ENCODE measurements at places on chromosomes 5 and 9. TPM values are rescaled to one million over a fixed set of nuclear protein-coding genes. Genes with fewer than 3 reads are reported as not detected.

COL23A1 gene
- total RNA-seq, result under 0.01 TPM

ZNF474 gene
- total RNA-seq, result 0.11 TPM

DELE1 gene
- 37.0 TPM for total RNA-seq

RGMB gene
- 71.2 TPM for total RNA-seq

GFM2 gene
- 48.4 TPM for total RNA-seq

ADGRD2 gene
- total RNA-seq, result not detected

HAVCR2 gene
- total RNA-seq, result 0.44 TPM

SCGB3A1 gene
- not detected for total RNA-seq

PCDHGA5 gene
- total RNA-seq, result 0.87 TPM

ORM2 gene
- total RNA-seq, result not detected

ZNF462 gene
- 14.7 TPM for total RNA-seq

RLN1 gene
- total RNA-seq, result not detected

NEUROG1 gene
- total RNA-seq, result not detected

CNTNAP3 gene
- total RNA-seq, result 0.87 TPM

VAV2 gene
- 17.4 TPM for total RNA-seq

GPR21 gene
- total RNA-seq, result 1.5 TPM

HAND1 gene
- not detected for total RNA-seq

S100Z gene
- total RNA-seq, result not detected

CAVIN4 gene
- total RNA-seq, result 1.6 TPM

CYFIP2 gene
- total RNA-seq, result 22.9 TPM

NR6A1 gene
- 1.3 TPM for total RNA-seq

PCDHGB6 gene
- total RNA-seq, result 2.9 TPM

MAP1B gene
- total RNA-seq, result 215 TPM

F2RL2 gene
- 3.7 TPM for total RNA-seq
